ENCODE measurements at places on chromosomes 3 and 15.
A peak's percentile ranks its signal among the peaks of the same experiment; 100 is the strongest.

DNA sequence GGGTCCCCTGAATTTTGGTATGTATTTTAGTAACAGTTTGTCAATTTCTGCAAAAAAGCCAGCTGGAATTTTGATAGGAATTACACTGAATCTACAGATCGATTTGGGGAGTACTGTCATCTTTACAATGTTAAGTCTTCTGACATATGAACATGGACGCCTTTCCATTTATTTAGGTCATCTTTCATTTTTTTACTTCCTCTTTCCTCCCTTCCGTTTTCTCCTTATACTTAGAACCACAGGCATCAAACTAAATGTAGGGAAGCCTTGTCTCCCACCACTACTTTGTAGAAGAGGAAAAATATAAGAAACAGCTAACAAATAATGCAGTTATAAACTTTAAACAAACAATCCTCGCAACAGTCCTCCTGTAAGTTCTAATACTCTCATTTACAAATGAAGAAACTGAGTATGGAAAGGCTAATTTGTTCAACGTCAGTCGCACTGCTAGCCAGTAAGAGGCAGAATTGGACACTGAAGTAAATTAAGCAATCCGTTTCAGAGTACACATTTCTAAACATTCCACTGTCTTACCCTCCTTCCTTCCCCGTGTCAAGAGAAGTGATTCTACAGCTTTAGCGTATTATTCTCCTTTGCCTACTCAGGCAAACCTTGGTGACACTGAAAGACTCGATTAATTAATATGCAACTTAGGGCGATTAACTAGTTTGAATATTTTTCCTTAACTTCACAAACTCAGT lies 25.6 kb downstream of the RHOA start:
- DNase-seq = no peak

DNA sequence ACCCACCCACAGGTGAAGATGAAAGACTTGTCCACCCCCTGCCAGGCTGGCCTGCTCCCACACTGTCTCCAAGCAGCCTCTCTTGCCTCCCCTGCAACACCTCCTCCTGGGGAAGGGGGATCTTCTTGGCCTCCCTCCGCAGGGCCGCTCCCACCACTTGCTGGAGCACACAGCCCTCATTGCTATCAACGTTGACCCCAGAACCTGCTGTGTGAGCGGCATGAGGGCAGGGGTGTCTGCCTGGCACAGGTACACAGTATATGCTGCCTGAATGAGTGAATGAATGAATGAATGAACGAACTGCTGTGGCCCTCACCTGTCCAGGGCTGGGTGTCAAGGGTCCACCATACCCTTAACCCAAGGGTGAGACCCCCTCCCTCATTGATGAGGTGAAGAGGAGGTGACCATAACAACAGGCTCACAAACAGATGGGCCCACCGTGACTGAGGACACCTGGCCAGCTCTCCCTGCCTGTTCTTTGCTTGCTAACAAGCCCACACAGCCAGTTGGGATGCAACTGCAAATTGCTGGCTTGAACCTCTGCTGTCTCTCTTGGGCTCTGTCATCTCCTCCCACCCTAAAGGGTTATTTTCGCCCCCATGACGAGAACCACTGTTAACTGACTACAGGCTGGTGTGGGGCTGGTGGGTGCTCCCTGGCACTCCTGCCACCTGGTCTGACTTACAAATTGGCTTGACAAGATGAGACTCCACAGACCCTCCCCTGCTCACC lies 22.5 kb downstream of the SLC41A3 start:
- no peak for DNase-seq

DNA sequence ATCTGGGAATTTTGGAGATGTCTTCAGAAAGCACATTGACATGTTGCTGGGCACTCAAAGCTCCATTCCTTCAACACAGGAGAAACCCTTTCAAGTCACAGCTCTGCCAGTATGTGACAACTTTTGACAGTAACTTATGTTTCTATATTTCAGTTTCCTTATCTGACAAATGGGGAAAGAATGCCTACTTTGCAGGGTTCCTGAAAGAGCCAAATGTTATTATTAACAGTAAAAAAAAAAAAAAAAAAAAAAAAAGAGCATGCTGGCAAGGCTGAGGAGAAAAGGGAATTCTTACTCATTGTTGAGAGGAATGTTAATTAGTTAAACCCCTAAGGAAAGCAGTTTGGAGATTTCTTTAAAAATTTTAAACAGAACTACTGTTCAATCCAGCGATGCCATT lies 272.5 kb upstream of the TGFBR2 start:
- no peak for DNase-seq

- peak; percentile 80 for DNase-seq
Measured at GRCh38 chr3:156693166-156693565, 18.8 kb downstream of the TIPARP start.

DNA sequence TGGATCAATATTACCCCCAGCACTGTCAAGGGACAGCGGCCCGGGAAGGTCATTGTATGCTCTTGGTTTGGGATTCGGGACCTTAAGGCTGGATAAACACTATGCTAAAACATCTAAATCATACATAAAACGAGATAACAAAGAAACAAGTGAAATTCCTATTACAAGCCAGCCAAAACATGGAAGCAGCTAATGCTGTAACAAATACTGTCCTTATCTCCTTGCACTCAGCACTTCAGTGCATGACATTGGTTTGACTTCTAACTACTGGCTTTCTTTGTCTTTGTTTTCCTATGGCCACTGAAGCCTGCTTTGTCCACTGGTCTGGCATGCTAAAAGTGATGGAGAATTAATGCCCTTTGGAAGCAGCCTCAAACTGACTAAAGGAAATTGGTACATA lies 516.4 kb upstream of the DPH6 start:
- DNase-seq = peak; percentile 14

DNA sequence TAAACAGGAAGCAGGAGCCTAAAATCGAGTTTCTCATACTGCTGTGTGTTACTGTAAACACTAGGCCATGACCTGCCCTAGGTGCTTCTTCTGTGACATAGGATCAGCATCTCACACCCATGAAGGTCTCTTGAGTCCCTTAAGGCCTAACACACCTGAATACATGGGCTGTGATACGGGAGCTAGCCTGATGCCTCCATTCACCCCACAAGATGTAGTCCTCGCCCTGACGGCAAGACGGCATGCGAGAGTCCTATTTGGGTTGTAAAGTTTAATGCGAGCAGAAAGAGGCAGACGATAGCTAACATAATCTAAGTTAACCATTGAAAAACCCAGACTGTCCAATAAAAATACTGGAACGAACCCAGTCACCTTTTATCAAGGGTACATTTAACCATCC lies 241.1 kb upstream of the ICE2 start:
- no peak for DNase-seq

GRCh38 chr15:63928185-63928842 lies 94.6 kb upstream of the HERC1 start:
- no peak for DNase-seq

DNA sequence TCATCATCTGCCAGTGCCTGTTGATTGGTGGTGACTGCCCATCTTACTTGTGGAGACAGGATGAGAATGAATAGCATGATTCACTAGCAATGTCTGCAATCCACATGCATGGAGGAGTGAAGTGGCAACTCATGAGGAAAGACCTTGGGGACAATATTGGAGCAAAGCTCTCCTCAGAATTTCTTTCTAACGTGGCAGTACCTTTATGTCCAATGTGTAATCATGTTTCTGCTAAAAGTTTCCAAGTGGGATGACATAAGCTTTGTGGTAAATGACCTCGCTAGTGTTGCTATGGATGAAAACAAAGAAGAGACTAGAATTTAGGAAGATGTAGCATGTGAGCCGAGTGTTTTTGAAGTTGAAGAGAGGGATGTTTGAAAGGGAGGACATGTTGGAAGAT lies 117.8 kb downstream of the CPNE4 start:
- DNase-seq = no peak

- peak; percentile 40 for DNase-seq
Measured at GRCh38 chr3:107629566-107629965, 106.8 kb downstream of the BBX start.

GRCh38 chr3:72791161-72791560 lies 57.1 kb downstream of the SHQ1 start:
- DNase-seq = peak; percentile 2

GRCh38 chr3:7700977-7701376 lies 800.6 kb upstream of the LMCD1 start:
- no peak for DNase-seq

DNA sequence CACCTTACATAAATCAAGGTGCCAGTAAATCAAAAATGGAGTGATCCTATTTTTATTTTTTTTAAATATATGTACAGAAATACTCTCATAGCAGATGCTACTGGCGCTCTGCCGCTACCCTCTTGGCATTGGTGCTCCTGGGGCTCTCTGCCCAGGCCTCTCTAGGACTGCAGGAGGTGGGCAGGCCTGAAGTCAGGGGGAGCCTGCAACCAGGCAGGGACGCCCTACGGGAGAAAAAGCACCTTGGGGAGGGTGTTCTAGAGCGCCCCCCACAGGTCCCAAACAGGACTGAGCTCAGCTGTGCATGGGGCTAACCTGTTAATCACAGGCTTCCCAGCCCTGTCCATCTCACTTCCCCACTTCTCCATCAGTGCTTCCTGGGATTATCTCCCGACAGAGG lies 192.5 kb downstream of the SHQ1 start:
- no peak for DNase-seq

- DNase-seq = no peak
Measured at GRCh38 chr15:87602371-87602770, 654.2 kb downstream of the NTRK3 start.

- DNase-seq = peak; percentile 25
Measured at GRCh38 chr15:58864602-58865424, 68.7 kb downstream of the SLTM start.

GRCh38 chr15:83164111-83164770 lies 43.4 kb downstream of the HDGFL3 start:
- peak; percentile 16 for DNase-seq

DNA sequence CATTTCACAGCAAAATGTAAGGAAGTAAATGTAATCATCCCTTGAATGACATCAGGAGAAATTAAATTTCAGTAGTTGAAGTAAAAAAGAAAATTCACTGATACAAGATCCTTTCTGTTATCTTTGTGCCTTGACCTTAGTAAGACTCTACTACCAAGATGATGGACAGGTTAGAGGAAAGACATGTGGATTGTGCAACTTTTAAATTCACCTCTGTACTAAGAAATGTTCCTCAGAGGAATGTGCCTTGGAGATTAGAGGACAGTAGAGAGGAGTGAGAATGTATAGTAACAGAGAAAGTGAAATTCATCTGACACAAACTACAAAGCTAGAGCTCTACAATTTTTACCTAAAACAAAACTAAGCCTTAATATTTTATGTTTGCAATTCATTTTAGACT lies 375.3 kb downstream of the PLOD2 start:
- DNase-seq = no peak

- no peak for DNase-seq
Measured at GRCh38 chr3:51997935-51998596, 2.4 kb upstream of the RPL29 start.

- no peak for DNase-seq
Measured at GRCh38 chr3:100697172-100697571, 12.1 kb upstream of the TFG start.

DNA sequence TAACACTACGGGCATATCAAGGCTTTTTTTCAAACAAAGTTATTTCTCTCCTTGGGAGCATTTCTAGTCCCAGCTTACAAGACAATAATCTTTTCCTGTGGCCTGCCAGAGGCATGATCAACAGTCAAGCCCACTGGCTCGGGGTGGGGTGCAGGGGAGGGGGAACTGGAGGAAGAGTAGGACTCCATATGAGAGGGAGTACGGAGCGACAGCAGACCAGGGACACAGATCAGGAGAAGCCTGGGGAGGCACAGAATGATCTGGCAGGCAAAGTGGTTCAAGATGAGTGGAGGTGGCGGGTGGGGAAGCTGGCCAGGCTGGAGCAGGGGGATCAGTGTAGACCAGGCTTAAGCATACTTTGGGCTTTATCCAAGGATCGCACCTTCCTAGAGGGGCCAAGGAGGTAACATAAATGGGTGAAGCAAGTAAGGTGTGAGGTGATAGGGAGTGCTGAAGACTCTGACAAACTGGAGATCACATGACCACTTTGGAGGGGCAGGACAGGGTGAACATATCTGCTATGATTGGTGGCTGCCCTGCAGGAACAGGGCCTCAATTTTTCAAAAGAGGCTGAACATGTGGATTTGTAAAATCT lies 37.4 kb downstream of the KLF15 start:
- DNase-seq = no peak
